ENCODE measurements at places on chromosomes 3 and 15.

DNA sequence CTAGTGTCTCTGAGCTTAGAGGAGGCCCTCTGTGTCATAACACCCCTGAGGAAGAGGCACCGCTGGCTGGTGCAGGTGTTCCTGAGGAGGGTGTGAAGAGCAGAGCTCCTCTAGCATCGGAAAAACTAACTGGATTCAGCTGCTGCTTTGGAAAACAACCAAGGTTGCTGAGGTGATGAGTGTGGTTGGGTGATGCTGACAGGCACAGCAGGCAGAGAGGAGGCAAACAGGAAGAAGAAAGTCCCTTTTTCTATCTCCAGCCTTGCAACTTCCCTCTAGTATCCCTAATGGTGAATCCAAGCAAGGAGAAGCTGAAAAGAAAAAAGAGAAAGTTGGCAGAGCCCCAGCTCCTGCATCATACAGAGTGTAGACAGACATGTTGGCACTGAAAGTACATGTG is 3.8 kb upstream of the OR4F15 start:
- no peak for DNase-seq

DNA sequence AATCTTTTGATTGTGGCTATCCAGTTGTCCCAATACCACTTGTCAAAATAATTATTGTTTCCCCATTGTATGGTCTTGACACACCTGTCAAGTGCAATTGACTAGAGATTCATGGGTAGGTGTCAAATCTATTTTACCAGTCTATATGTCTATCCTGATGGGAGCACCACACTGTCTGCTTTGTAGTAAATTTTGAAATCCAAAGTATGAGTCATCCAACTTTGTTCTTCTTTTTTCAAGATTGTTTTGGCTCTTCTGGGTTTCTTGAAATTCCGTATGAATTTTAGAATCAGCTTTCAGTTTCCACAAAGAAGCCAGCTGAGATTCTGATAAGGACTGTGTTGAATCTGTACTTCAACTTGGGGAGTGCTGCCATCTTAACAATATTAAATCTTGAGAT is 71.9 kb downstream of the CSNK1G1 start:
- no peak for DNase-seq

- no peak for DNase-seq
Observed at GRCh38 chr3:193016437-193016901, 98.8 kb upstream of the MB21D2 start.

DNA sequence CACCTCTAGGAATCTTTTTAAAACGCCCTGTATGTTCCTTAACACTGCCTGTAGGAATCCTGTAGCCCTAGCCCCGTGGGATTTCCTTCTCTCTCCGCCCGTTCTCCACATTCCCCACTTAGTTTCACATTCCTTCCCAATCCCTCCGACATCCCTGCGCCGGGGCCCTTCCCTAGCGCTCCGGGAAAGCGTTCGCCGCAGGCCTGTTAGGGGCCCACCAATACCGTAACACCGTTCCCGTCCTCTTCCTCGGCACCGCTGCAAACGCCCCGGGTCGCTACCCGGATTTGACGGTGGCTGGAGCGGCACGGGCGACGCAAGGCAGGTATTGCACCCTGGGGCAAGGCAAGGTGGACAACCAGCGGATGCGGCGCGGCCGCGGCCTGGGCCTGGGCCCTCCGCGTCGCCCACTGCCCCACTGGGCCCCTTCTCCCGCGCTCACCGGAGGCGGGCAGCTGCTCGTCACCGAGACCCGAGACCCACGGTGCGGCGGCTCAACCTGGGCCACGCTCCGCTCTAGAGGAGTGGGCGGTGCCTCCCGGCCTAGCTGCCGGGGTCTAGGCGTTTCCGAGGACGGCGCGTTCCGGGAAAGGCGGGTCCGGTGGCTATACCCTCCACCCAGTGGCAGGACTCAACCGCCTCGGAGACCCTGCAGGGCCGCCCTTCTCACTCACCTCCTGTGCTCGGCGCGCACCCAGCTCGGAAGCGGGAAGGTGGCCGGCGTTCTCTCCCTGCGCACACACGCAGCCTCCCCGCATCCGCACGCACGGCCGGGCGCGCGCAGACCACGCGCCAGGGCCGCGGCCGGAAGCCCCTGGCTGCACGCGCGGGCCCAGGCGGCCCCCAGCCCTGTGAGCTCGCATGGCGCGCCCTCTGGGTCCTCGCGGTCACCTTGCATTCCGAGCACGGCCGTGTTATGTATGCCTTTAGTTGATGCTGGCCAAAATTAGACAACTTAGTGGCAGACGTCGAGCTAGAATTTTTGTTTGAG is at the start of gene B3GALNT1:
TSS of gene B3GALNT1 (minus strand) at position 789 of the 991 bp plus-strand sequence. CDS start 18,595 bp downstream, outside the sequence.
- DNase-seq = peak; percentile 22

GRCh38 chr15:38636597-38636996 is 72.0 kb upstream of the RASGRP1 start:
- no peak for DNase-seq

- peak; percentile 58 for DNase-seq
Observed at GRCh38 chr15:92833106-92833433, 67.1 kb upstream of the CHD2 start.

- DNase-seq = no peak
Observed at GRCh38 chr3:67362686-67363085, 291.7 kb downstream of the SUCLG2 start.

GRCh38 chr15:98611808-98612207 is 36.5 kb upstream of the IGF1R start:
- no peak for DNase-seq

DNA sequence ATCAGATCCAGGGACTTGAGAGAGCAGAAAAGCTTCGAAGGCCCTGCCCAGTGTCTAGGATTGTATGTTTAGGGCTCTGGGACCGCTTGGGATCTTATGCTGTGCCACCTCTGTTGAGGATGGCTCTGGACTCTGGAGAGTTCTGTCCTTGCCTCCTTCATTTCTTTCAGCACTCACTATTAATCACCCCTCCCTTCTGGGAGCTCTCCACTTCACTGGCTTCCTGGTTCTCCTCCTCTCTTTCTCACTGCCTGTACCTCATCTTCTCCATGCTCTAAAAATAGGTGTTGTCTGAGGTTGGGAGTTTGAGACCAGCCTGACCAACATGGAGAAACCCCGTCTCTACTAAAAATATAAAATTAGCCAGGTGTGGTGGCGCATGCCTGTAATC is 17.3 kb downstream of the MAPKBP1 start:
- DNase-seq = no peak

GRCh38 chr15:93469994-93470393 is 381.0 kb upstream of the RGMA start:
- no peak for DNase-seq

DNA sequence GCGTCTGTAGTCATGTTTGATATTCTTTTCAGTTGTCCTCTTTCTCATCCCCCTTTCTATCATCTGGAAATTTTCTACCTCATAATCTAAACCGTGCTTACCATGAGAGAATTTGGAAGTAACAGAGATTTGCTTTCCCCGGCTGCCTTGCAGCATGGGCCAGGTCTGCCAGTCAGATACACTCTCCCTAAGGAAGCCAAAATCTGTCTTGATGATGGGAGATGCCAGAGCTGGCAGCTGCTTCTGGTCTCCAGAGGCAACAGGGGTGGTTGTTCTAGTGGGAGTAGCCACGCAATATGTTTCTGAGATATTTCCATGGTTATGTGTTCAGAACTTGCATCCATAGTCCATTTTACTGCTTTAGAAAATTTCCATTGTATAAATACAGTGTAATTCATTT is 218.9 kb upstream of the RORA start:
- no peak for DNase-seq

GRCh38 chr3:4750306-4750968 is 228.8 kb upstream of the BHLHE40 start:
- no peak for DNase-seq

- no peak for DNase-seq
Observed at GRCh38 chr3:73192036-73192738, 130.7 kb downstream of the EBLN2 start.

DNA sequence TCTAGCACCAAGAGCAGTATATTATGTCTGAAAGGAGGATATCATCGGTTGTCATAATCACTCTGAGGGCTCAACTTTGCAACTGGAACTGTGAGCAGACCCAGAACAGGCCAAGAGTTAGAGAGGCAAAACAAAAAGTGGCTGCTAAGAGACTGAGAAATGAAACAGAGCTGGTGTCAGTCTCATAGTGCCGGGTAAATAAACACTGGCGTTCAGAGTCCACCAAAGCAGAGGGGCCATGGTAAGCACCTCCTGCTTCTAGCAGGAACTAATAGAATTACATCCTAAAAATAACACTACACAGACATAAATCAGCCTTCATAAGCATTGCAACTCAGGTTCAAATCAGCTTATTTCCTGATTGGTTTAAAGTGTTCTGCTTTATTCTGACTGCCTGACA is 10.3 kb upstream of the IL12A start:
- no peak for DNase-seq

DNA sequence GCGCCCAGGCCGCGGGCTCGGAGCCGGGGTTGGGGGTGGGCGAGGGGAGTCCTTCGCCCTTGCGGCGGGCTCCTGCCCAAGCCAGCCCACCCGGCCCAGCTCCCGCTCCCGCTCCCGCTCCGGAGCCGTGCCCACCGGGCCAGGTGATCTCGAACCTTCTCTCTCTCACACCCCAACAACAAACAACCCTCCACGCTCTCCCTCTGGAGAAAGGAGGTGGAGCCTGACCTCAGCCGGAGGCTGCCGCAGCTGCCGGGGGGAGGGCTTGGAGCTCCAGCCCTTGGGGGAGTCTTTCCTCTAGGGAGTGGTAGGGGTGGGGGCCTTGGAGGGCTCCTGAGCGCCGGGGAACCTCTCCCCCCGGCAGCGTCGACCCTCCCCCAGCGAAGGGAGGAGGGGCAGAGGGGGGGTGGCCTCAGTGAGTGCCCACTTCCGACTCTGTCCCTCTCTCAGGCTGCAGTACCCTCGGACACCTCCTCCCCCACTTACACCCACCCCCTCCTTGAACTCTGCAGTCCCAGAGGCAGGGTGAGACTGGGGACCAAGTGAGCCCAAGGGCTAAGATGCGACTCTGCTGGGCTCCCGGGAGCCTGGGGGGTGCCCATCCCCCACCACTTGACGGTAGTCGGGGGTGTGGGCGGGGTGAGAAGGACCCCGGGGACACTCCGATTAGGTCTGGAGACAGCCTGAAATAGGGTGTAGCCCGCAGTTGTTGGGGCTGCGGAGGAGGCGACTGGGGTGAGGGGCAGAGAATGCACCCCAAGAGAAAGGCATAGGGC is 4.4 kb upstream of the BAHD1 start:
- peak; percentile 36 for DNase-seq

DNA sequence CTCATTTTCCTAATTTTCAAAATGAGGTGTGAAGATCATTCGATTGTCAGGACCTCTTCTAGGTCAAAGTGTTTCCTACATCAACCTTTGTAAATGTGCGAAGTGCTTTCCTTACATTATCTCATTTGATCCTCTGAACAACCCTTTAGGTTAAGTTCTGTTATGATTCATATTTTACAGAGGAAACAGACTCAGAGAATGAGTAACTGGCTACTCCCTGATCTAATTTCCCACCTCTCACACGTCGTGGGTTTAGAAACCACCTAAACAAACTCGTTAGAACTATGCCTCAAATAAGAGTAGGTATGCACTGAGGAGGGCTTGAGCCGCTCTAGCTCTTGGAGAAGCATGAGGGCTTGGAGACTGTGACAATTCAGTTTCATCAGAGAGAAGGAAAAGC is 148.6 kb downstream of the CD47 start:
- DNase-seq = peak; percentile 7

DNA sequence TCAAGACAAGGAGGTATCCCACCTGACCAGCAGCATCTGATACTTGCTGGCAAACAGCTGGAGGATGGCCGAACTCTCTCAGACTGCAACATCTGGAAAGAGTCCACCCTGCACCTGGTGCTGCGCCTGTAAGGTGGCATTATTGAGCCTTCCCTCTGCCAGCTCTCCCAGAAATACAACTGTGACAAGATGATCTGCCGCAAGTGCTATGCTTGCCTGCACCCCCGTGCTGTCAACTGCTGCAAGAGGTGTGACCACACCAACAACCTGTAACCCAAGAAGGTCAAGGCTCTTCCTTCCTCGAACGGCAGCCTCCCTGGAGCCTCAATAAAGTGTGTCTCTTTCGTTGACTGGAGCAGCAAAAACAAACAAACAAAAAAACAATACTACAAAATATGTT is 2.2 kb upstream of the SLC4A7 start:
- no peak for DNase-seq

- no peak for DNase-seq
Observed at GRCh38 chr15:73914145-73914544, 12.1 kb upstream of the LOXL1 start.

DNA sequence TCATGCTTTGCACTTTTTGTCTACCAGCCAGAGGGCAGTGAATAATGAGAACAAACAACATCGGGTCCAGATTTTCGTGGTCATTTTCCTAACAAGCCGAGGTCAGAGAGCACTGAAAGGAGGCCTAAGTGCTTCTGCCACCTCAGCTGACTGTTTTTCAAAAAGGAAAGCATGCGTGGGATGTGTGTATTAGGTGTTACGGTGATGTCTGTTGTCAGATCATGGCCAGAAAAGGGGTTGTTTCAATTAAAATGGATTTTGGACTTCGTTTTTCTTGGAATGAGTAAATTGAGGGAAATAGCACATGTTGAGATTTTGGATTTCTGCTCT is 99.5 kb downstream of the APBA2 start:
- no peak for DNase-seq

- no peak for DNase-seq
Observed at GRCh38 chr15:90035095-90035839, 34.1 kb downstream of the ZNF710 start.

DNA sequence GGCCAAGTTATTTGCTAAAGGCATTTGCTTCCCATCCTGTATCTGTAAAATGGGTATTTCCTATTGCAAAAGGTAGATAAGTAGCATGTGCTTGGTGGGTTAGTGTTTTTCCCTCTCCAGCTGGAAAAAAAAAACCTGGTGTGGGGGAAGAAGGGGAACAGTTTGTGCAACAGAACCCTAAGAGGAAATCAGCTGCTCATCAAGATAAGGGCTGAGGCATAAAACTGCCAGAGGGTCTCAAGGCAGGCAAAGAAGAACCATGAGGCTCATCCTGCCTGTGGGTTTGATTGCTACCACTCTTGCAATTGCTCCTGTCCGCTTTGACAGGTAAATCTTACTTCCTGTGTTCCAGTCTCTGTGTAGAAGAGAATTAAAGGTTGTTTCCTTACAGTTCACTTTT is at the start of gene CPA3:
TSS of gene CPA3 (plus strand) at position 248 of the 400 bp plus-strand sequence. CDS start at position 260, 12 bp downstream.
- no peak for DNase-seq

- no peak for DNase-seq
Observed at GRCh38 chr3:29525254-29525881, 244.5 kb downstream of the RBMS3 start.

GRCh38 chr15:84625123-84625522 is 24.3 kb downstream of the ZSCAN2 start:
- no peak for DNase-seq

GRCh38 chr3:39519554-39520288 is 52.2 kb downstream of the MOBP start:
- DNase-seq = no peak

GRCh38 chr3:66931291-66931690 is 66.8 kb upstream of the KBTBD8 start:
- no peak for DNase-seq

- no peak for DNase-seq
Observed at GRCh38 chr3:40801284-40801741, 276.6 kb downstream of the ZNF621 start.

DNA sequence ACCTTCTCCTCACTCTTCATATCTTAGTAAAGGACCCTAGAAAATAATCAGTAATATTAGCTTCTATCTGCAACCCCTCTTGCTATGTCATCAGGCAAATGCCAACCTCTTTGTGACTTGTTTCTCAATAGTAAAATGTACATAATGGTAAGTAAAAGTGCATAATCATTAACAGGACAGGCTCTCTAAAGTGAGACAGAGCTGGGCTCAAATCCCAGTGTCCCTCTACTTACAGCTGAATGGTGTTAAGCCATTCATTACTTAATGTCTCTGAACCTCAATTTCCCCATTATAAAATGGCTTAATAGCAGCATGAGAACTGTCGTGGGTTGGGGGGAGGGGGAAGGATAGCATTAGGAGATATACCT is 62.6 kb upstream of the ATP11B start:
- no peak for DNase-seq

All from CD4-positive, alpha-beta T cell treated with Interleukin-6 for 4 hours (primary cell).